Stimulated activated CD8-positive, alpha-beta memory T cell treated with anti-CD3 and anti-CD28 coated beads, Interleukin-7, amount 100 ng/mL, for 1 hour (primary cell): ENCODE measurements at places on chromosomes 7 and 10.

GRCh38 chr10:122072491-122072890 lies 83.5 kb downstream of the TACC2 start:
- DNase-seq = no peak

DNA sequence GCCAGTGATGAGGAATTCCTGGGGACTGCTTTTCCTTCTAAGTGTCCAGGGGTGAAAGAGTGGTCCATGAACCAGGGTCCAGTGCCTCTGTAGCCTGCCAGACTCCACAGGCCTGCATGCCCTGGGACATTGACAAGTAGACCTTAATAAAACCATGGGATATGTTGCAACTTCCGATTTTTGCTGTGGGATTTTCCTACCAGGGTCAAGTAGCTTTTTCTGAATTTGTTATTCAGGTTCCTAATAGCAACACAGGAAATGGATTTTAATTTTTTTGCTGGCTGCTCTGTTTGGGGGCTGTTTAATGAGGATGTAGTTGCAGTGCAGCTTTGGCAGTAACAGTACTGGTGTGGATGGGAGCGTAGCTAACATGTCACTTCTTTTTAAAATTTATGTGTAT lies 42.1 kb downstream of the WBP1L start:
- no peak for DNase-seq

- DNase-seq = no peak
Measured at GRCh38 chr7:47513741-47514241, 68.1 kb downstream of the TNS3 start.

GRCh38 chr10:31816318-31816717 lies 112.3 kb downstream of the ARHGAP12 start:
- no peak for DNase-seq

GRCh38 chr10:103836861-103837260 lies 18.5 kb downstream of the SH3PXD2A start:
- DNase-seq = no peak

GRCh38 chr7:74489997-74490945 lies 36.6 kb downstream of the GTF2IRD1 start:
- no peak for DNase-seq

GRCh38 chr7:130956417-130957136 lies 222.6 kb upstream of the KLF14 start:
- no peak for DNase-seq
